ENCODE measurements at places on chromosomes 11 and 22. TPM values are rescaled to one million over a fixed set of nuclear protein-coding genes. Genes with fewer than 3 reads are reported as not detected.

- peaks cover 13% of the 10 kb centered on the region for H3K4me1 ChIP-seq
- H3K27me3 ChIP-seq = no peaks in the 10 kb centered on the region
- peak overlapping the region; percentile 93 for H3K27ac ChIP-seq
- peak overlapping the region; percentile 50 for H3K4me3 ChIP-seq
- peak; percentile 99 for DNase-seq
Measured at GRCh38 chr11:62909107-62909894, 11.9 kb downstream of the CHRM1 start.

DNA sequence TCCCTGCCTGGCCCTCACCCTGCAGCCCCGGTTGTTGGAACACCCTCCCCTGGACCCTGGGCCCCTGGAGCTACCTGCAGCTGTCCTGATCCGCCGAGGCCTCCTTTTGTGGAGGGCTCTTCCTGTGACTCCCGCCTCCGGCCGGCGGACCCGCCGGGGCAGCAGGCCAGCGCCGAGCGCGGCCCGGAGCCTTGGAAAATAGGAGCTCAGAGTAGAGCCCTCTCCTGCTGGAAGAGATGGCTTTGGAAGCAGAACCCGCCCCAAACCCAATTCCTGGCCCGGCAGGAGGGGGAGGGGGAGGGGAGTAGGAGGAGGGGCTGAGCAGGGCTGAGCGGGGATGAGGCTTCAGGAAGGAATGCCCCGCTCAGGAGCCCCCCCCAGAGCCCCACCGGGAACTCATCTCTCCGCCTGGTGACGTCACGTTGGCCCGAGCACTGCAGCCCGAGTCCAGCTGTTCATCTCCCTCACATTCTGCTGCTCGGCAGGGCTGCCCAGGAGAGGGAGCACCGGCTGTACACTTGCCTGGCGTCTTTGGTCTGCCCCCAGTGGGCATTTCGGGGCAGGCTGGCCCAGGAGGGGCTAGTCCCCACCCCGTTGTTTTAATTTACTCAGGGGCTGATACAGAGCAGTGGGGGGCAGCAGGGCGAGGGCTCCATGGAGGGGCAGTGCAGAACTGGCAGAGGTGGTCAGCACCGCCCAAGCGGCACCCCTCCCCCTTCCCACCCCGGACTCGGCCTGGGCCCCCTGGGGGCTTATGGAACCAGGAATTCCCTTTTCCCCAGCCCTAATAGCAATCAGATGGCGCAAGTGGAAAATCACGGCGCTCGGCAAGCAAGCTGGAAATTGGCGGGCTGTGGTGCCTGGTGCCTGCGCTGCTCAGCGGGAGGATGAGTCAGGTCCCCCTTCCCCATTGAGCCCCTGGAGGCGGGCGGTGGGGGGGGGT lies at the start of gene MRGPRF:
Gene MRGPRF (minus strand): TSS at position 238 of the 943 bp plus-strand sequence. CDS start 3,345 bp downstream, outside the sequence.
- peak within 1 kb of the TSS; percentile 65 for H3K4me3 ChIP-seq
- no peaks in the 10 kb centered on the region for H3K36me3 ChIP-seq
- peaks cover 37% of the 10 kb centered on the region for H3K4me1 ChIP-seq

- H3K4me1 ChIP-seq = no peaks in the 10 kb centered on the region
- no peak overlapping the region for H3K4me3 ChIP-seq
- H3K27ac ChIP-seq = no peak overlapping the region
- H3K36me3 ChIP-seq = no peaks in the 10 kb centered on the region
- no peak for DNase-seq
Measured at GRCh38 chr11:108561535-108561991, 32.0 kb downstream of the EXPH5 start.

DNA sequence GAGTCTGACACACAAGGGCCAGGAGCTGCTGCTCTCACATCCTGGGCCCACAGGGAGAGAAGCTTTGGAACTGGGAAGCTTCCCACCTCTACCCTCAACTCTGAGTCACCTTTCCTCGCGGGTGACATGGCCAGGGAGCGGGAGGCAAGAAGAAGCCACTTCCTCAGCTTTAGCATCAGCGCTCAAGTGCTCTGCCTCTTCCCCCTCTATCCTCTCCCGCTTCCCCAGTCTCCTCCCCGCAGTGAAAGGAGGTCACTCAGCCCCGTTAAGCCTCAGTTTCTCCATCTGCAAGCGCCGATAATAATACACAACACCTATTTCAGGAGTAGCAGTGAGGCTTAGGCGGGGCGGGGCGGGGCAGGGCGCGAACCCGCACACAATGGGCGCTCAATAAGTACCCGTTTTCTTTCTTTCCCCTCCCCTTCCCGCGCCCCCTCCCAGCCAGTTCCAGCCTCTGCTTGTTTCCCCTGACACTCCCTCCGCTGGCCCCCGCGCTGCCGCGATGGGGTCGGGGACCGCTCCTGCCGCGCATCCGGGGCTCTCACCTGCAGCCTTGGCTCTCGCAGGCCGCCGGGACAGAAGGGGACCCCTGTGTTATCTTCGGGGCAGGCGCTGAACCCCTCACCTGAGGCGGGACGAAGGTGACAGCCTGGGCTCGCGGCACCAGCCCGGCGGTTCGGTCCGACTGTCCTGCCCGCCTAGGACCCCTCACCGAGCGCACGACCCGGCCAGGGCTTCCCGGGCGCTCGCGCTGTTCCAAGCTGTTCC lies 892 bp downstream of the GDPD5 start:
- peak; percentile 46 for DNase-seq
- H3K36me3 ChIP-seq = no peaks in the 10 kb centered on the region
- peak overlapping the region; percentile 85 for H3K4me3 ChIP-seq
- H3K27me3 ChIP-seq = peaks cover 41% of the 10 kb centered on the region

The CCDC117 gene
- 23.9 TPM for polyA plus RNA-seq
